ENCODE measurements at places on chromosomes 16 and 17.

DNA sequence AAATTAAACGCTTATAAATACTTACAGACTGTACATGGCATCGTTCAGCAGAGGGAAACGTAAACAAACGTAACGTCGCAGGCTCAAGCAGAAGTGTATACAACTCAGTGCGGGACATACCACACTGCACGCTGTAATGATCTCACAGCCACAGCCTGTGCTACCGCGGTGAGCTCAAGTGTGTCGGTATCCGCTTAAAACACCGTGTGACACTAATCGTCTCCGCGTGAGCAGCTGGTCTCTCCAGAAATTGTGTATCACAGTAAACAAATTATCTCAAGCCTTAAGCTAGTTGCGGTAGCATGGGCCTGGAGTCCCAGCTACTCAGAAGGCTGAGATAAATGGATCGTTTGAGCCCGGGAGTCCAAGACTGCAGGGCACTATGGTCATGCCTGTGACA lies 115.3 kb downstream of the ANKRD11 start:
- no peak for DNase-seq

- peak; percentile 57 for DNase-seq
Measured at GRCh38 chr17:31068291-31068690, 26.5 kb upstream of the NF1 start.

DNA sequence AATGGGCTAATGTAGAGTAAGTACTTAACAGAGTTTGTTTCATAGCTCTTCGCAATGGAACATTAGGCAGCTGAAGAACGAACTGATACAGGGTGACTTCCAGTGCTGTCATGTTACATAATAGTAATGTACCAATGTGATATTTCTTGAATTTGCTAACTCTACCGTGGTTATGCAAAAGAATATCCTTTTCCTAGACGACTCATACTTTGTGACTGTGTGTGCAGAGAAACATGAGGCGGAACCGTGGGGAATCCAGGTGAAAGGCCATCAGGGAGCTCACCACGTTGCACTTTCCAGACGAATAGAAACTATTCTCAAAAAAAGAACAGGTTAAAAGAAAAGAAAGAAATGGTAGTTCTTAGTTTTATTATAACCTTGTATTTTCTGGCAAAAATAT lies 13.2 kb downstream of the NOB1 start:
- DNase-seq = no peak

DNA sequence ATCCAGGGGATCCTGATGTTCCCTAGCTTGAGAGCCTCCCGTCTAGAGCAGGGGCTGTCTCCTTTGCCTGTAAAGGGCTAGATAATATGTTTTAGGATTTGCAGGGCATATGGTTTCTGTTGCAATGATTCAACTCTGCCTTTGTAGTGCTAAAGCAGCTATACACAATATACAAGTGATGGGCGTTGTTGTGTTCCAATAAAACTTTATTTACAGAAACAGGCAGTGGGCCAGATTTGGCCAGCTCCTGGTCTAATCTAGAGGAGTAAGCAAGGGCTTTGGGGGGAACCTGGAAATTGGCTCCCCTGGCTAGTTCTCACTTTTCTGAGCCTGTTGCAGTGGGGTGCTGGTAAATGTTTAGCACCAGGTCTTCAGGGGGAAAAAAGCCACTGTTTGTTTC lies 13.8 kb downstream of the WWOX start:
- DNase-seq = no peak

- no peak for DNase-seq
Measured at GRCh38 chr17:57493171-57493570, 236.8 kb downstream of the MSI2 start.

DNA sequence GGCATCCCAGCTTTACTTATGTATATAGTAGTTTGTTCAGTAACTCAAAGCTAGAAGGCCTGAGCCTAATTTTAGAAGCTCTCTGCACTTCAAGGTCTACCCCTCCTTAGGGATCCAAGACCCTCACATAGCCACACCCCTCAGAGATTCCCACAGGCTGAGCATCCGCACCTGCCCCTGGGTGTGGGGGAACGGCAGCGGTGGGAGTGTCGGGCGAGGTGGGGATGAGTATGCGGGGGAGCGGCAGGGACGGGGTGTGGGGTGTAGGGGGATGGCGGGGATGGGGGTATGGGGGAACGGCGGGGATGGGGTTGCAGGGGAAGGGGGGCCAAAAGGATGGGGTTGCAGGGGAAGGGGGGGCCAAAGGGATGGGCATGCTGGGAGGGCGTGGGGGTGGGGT lies 24.9 kb upstream of the BEAN1 start:
- DNase-seq = no peak

DNA sequence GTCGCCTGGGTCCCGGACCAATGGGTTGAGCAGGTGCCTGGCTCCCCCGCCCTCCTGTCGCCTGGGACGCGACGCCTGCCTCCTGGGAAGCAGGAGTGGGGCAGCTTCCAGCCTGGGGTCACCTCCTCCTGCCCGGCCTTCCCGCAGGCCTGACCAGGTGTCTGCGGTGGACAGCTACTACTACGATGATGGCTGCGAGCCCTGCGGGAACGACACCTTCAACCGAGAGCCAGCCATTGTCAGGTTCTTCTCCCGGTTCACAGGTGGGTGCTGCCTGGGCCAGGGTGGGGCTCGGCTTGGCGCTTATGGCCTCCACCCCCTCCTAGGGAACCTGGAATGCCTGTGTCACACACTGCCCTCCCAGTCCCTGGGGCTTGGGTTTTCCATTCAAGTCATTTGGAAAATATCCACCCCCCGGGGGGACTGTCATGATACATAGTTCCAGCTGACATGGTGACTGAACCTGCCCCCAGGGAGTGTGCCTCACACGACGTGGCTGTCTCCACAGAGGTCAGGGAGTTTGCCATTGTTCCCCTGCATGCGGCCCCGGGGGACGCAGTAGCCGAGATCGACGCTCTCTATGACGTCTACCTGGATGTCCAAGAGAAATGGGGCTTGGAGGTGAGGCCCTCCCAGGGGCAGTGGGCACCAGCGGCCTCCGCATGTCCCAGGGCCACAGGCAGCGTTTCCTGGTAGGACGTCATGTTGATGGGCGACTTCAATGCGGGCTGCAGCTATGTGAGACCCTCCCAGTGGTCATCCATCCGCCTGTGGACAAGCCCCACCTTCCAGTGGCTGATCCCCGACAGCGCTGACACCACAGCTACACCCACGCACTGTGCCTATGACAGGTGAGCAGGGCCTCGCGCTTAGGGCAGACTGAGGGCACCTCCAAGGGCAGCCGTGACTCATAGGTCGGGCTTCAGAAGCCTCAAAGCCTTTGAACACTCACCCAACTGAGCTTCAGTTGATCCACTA lies 2.3 kb downstream of the DNASE1 start:
- no peak for DNase-seq

DNA sequence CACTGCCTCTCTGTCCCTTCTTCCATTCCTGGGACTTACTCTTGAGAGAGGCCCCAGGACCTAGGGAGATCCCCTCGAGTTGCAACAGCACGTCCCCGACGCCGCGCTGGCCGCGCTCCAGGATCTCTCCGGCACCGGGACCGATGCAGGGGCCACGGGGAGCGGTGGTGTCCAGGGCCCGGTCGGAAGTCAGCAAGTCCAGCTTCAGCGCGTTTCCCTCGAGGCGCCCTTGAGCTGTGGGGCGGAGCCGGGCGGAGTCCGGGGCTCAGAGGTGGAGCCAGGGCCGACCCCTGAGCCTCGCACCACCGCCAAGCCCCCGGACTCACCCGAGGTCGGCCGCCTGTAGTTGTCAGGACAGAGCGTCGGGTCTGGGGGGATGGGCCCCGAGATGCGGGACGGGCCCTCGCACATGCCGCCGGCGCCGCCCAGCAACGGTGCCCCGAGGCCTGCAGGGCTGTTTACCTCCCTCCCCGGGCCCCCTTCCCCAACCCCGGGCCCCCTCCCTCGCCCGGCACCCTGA lies 458 bp downstream of the ENKD1 start:
- no peak for DNase-seq

DNA sequence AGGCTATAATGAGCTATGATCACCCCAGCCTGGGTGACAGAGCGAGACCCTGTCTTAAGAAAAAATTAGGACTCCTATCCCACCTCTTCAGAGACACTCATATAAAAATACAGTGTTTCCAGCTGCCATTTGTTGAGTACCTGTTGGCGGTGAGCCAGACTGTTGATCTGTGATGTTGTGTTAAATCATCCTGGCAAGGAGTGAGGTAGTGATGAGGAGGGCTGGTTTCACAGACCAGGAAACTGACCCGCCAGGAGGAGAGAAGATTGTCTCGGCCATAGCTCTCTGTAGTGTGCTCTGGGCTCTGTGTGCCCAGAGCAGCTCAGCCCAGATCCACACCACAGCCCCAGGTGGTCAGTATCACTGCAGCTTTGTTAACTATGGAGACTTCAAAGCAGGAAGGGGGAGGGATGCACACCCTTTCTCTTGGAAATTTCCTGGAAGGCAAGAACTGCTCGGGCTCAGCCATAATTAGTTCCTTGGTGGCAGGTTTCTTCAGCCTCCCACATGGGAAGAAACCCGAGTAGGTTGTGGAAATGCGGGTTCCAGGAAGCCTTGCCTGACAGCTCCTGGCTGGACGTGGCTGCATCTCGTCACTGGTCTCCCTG lies 343.0 kb downstream of the SNX29 start:
- DNase-seq = no peak

DNA sequence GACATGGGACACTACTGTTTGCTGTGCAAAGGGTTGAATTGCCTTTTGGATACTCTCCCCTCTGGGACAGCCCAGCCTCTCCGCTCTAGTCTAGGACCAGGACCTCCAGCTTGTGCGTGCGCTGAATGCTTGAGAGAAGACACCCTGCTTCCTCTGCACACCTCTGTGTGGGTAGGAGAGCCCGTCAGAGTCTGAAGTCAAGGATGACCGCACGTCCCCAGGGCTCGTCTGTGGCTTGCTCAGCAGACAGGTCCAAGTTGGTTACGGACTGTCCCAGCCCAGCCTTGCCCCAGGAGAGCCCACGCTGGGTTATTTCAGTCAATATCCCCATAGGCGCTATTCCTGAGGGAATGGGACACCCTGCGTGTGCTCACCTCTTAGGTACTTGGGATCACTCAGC lies 3.7 kb downstream of the C16orf89 start:
- no peak for DNase-seq

GRCh38 chr17:19510903-19511302 lies 22.8 kb upstream of the SLC47A1 start:
- DNase-seq = no peak

GRCh38 chr17:7016418-7016817 lies 4.0 kb downstream of the RNASEK start:
- no peak for DNase-seq

DNA sequence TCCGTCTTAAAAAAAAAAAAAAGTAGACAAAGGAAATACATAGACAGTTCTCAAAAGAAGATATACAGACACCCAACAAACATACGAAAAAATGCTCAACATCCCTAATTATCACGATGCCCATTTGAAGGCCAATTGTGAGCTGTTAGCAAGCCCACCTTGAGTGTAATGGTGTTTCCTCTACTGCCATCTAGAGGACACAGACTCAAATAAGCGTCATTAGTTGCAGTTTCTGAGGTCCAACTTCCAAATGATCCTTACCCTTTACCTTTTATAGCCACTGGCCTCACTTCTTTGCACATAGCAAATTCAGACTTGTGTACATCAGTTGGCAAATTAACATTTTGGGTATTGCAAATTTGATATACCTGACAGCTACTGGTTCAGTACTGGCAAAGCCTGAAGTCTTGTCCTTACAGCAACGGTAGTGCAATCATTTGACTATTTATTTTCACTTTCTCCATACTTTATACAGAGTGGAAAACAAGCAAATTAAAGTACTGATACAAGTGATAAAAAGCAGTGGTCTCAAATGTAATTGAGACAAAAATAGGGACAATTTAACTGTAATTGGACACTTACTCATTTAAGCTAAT lies 536.3 kb upstream of the EEF2KMT start:
- no peak for DNase-seq

DNA sequence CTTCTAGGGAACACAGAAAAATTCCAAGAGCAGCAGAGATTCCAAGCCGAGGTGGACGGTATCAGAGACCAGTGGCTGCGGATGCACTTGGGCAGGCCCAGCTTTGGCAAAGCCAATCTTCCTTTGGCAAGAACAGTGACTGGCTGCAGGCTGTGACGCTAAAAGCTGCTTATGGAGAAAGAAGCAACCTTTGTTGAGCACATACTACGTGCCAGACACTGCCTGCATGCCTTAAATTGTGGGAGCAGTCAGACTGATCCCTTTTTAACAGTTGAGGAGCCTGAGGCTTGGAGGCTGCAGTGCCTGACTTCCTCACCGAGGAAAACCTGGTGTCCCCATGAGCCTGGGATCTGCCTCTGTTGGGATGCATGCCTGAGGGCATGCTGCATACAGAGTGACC lies 69.0 kb upstream of the AMZ2 start:
- DNase-seq = no peak

DNA sequence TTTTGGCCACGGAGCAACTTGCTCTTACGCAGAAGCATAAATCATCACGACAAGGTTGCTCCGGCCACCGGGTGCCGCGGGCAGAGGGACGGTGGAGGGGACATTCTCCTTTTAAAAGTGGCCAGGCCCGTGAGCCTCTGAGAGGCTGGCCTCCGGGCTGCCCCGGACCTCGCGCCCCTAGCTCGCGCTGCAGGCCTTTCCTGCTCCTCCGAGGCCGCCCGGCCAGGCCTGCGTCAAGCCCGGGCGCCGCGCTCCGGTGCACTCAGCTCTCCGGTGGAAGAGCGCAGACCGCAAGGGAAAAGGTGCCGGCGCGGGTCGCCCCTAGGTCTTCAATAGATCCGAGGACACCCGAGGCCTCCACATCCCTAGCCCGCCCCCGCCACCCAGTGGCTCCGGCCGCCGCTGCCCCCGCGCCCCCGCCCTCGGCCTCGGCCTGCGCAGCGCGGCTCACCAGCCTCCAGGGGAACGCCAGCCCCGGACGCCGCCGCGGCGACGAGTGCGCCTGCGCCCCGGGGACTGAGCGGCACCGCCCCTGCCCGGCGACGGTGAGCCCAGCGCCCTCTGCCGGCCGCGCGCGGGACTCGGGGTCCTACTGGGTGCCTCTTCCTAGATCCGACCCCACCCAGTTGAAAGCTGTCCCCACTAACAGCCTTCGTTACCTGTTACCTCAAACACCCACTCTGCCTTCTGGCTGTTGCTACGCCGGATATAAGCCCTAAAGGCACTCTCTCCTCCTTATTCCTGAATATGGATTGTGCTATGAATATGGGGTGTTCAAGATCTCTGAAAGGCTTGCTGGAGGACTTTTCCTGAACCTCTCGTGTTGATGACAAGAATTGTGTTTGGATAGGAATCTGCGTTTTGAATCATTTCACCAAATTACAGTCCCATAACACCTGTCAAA lies at the start of gene LYRM9:
TSS of gene LYRM9 (minus strand) at position 500 of the 904 bp plus-strand sequence. CDS start 10,671 bp downstream, outside the sequence.
- DNase-seq = peak; percentile 96

Data from activated naive CD4-positive, alpha-beta T cell treated with anti-CD3 and anti-CD28 coated beads, Interleukin-2, amount 50 U/mL, for 72 hours (primary cell).